Stimulated activated CD4-positive, alpha-beta T cell treated with anti-CD3 and anti-CD28 coated beads, Interleukin-12 subunit alpha, Interleukin-12 subunit beta, amount 100 ng/mL, for 4 hours (primary cell): ENCODE measurements at places on chromosomes 16 and 17.

GRCh38 chr17:338442-339192, 14.0 kb downstream of the RPH3AL start:
- no peak for DNase-seq

DNA sequence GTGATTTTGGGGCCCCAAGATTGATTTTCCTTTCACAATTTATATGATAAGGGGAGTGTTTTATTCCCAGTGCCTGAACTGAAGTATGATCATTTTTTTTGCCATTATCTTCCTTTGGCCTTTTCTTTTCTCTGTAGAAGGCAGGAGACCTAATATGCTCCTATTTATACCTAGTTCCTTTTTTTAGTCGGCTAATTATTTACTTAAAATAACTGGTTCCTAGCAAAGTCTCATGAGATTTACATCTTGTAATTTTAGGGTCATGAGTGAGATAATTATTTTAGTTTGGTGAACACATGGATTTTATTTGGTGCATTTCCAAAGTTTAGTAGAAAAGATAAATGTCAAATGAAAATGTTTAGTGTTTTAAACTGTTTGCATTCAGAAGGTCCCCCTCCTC, 24.8 kb downstream of the SEC14L1 start:
- DNase-seq: no peak

GRCh38 chr17:21345236-21345635, 30.9 kb upstream of the KCNJ12 start:
- DNase-seq: no peak

- no peak for DNase-seq
Measured at GRCh38 chr17:31453896-31454295, 62.4 kb downstream of the RAB11FIP4 start.
